MG63 (cell line): ENCODE measurements at places on chromosomes 5 and 9. TPM values are rescaled to one million over a fixed set of nuclear protein-coding genes. Genes with fewer than 3 reads are reported as not detected.

CHSY3 gene
- not detected in 2 replicates for total RNA-seq

PLGRKT gene
- total RNA-seq = 12.9 and 14.1 TPM in 2 replicates

HSDL2 gene
- total RNA-seq = 32.1 and 44.3 TPM in 2 replicates

TOPORS gene
- 7.8 and 9.4 TPM in 2 replicates for total RNA-seq

F2RL1 gene
- total RNA-seq = 1.2 TPM in 2 replicates

PLAC8L1 gene
- not detected in 2 replicates for total RNA-seq

POLK gene
- total RNA-seq = 10.9 and 24.0 TPM in 2 replicates

DNA sequence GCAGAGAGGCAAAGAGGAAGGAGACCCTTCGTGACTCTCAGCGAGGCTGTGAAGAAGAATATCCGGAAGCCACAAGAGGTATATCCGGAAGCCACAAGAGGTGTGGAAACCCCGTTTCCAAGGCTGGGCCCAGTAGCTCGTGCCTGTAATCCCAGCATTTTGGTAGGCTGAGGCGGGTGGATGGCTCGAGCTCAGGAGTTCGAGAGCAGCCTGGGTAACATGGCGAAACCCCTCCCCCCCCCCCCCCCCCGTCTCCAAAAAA, 612 bp upstream of the BBLN start:
- DNase-seq = no peak

DNA sequence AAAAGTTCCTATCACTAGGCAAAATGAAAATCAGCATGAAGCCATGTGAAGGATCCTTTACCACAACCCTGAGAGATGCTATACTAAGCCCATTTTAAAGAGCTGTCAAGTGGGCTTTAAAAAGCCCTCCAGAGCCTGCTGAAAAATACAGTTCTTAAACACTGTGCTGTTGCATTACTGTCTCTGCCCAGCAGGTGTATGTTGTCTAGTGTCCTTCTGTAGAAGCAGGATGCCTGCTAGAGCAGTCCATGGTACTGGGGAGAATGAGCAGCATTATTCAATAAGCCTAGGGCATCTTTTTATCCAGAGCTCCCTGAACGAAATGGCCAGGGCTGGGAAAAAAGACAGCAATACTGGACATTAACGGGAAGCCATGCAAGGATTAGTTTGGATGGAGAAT, 126.2 kb upstream of the PLCXD3 start:
- no peak for DNase-seq

DNA sequence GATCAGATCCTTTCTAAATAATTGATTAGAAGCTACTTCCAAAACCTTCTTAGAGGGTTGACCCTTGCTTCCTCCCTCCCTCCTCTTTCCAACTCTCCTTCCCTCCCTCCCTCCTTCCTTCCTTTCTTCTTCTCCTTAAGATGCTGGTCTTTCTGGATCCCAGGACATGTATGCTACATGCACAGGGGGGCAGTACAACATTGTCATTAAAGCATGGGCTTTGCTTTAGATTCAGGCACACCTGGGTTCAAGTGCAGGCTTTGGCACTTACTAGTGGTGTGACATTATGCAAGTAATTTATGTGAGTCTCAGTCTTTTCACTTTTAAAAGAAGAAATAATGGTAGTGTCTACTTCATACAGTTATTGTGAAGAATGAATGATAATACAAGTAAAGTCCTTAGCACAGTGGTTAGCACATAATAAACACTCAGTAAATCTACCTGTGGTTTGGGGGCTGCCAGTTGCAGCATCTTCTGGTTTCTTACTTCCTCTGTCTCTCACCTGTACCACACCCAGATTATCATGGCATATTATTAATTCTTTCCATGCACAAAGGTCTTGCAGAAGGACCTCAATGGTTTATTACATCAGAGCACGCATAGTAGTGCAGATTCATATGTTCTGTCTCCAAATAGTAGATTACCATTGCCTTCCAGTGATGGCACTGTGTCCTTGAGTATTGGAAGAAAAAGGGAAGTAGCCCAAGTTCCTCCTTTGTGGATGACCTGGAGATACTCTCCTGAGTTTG, 154.1 kb downstream of the ARHGAP26 start:
- no peak for DNase-seq

DNA sequence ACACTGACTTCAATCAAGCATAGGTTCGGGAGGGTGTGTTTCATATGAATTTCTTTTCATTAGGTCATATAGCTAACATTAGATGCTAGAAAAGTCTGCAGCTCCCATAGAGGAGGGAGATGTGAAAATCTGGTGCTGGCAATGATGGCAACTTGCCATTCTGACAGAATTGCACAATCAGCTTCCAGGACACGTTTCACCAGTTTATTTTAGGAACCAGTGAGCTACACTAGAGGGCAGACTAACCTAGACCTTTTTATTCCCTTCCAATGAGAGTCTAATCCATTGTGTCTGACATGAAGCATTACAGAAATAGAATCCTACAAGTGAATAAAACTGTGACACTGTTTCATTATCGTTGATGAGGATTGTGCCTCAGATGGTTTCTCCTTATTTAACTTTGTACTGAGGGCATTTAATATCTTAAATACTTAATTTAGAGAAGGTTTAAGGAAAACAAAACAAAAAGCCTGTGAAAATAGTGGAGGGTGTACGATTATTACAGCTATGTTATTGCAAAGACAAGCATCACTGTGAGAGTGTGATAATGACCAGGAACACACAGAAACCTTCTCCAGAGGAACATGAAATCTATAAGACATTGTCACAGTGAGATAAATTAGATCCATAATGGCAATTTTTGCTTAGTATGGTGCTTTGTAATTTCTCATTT, 363.3 kb upstream of the RPS23 start:
- peak; percentile 57 for DNase-seq

DNA sequence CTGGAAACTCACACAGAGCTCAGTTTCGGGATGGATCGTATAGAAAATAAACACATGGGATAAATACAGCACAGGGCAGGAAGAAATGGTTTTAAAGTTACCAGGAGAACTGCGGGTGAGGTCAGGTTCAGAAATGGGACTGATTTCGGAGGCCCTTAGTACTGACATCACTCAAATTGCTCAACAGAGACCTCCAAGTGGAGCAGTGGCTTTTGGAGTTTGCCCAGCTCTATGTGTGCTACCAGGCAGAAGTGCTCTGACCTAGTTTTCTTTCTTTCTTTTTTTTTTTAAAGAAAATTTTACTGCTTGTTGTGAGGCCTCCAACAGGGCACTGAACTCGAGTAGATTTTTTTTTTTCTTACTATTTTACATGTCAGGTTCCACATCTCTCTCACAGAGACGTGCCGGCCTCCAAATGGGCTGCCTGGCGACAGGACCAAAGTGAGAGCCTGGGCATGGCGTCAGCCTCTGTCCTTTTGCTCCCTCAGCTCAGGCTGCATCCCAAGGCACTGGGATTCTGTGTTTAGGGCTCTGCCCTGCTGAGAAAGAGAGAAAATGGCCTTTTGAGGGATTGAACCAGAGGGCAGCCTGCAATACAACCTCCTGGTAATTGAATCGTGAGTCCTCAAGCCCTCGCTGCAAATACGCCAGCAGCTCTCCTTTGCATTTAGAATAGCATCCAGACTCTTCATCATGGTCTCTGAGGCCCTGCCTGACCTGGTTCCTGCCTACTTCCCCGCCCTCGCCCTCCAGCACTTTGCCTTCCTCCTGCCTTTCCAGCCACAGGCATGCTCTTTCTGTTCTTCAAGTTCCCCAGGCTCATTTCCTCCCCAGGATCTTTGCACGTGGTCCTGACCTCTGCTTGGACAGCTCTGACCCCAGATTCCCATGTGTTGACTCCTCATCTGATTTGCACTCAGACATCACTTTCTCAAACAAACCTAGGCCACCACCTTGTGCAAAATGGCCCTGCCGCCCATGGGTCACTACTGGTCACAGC, 173.5 kb downstream of the FGF1 start:
- peak; percentile 9 for DNase-seq

DNA sequence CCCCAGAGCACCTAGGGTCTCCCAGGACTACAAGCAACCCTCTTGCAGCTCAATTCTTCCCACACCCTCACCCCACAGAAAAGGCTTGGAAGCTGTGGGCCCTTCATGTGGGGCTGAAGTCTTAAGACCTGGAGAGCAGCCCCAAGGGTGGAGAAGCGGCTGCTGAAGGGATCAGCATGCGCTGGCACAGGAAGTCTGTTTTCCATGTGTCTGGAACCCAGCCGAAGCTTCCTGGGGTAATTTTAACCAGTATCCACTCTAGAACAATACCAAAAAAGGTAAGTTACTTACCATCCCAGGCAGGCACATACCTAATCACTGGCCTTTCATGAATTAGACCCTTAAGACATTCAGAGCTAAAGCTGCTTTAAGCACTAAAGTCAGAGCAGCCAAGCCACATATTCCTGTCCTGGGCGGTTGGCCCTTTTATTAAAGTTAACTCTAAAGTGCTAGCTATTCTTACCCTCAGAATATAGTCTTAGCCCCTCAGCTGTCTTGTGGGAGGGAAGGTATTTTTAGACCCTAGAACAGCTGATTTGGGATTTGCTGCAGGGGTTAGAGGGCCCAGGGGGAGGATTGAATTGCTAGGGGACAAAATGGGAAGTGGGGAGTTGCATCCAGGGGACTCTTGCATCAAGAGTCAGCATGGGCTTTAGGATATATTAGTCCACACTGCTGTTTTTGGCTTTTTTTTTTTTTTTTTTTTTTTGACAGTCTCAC, 6.9 kb downstream of the IL17B start:
- DNase-seq = no peak

DNA sequence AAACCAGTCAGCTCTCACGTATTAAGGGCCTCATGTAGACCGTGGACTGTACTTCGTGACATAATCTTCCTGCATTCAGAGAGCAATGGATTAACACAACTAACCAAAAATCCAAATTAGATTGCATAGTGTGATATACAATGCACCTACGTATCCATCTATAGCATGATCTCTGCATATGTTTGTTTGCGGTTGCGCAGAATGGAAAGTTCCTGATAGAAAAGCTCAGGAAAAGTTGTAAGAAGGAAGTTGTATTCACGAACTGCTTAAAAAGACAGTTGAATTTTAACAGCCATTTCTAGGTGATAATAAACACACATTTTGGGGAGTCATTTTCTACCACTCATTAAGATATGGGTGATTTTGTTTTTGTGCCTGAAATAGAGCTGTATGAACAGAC, 869.0 kb downstream of the TLE4 start:
- DNase-seq = no peak

- no peak for DNase-seq
Measured at GRCh38 chr5:131932235-131932634, 13.2 kb downstream of the MEIKIN start.

GRCh38 chr9:123065196-123065595, 31.7 kb downstream of the GPR21 start:
- no peak for DNase-seq

- DNase-seq = no peak
Measured at GRCh38 chr9:99796231-99796630, 25.5 kb upstream of the NR4A3 start.

GRCh38 chr9:128792134-128792533, 5.1 kb downstream of the TBC1D13 start:
- DNase-seq = no peak

GRCh38 chr5:99061299-99061698, 132.5 kb upstream of the CHD1 start:
- no peak for DNase-seq

GRCh38 chr5:95080030-95080429, 204.9 kb downstream of the MCTP1 start:
- DNase-seq = no peak

- DNase-seq = no peak
Measured at GRCh38 chr5:156148301-156148700, 178.7 kb upstream of the SGCD start.

DNA sequence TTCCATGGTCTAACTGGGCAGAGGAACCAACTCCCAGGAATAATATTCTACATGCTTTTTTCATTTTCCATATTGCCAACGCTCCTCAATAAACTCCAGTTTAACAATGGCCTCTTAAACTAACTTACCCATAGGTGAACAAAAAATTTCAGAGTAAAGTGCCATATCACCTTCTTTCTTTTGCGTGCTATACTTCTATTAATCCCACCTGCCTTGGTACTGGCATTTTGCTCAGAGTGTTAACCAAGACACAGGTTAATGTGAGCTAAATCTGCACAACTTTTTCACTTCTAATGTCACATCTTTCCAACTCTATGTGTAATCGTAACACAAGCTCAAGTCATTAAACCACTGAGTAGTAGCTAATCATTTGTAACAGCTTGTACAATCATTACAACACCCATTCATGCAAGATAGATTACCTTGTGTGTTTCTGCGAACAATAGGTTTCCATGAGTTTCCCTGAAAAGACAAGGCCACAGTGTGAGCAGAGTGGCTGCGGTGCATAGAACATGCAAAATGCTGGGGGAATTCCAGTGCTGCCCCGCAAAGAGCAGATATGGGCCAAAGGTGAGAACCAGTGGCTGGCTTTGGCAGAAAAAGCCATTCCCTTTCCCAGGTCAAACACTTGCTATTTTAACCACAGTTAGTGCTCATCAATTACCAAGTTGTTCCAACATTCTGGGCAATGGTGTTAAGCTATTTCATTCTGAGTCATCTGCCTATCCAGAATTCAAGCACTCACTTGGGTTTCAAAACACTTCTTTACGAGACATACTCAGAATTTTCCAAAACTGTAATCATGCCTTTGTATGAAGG, 42.8 kb downstream of the TIMD4 start:
- no peak for DNase-seq
